ENCODE measurements at places on chromosomes 7 and 10.
A peak's percentile ranks its signal among the peaks of the same experiment; 100 is the strongest.

DNA sequence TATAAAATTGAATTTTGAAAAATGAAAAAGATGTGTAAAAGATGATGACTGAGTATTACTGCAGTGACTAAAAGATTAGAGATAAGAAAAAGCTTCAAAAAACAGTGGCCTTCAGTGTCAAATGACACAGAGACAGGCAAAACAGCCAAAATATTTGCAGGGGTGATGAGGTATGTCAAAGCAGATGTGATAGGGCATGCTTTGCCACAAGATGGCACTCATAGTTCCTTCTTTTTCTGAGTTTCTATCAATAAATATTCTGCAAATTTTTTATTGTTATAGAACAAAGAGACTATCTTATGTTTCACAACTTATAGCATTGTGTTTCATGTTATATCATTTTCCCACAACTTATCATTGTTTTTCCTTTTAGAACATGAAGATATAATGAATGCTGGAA is 344.1 kb upstream of the HPS1 start:
- DNase-seq: no peak

GRCh38 chr7:18555968-18556367 is 60.4 kb downstream of the HDAC9 start:
- DNase-seq: no peak

DNA sequence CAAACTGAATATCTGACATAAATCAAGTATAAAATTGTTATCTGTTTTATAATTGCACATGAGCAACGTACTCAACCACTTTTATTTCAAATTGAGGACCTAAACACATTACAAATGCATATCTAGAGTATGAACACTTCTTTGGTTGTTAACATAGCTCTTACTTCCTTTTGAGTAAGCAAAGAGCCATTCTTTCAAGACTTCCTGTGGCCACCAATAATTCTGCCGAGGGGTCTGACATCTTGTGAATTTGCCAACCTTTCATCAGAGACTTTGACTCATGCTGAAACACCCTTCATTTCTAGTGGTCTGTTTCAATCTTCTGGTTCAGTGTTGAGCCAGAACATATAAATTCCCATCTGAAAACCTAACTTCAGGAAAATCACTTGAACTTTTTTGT is 59.4 kb downstream of the CDK14 start:
- no peak for DNase-seq

- DNase-seq: no peak
These were observed 14.3 kb downstream of the TSPAN15 start for GRCh38 chr10:69465457-69466157.

DNA sequence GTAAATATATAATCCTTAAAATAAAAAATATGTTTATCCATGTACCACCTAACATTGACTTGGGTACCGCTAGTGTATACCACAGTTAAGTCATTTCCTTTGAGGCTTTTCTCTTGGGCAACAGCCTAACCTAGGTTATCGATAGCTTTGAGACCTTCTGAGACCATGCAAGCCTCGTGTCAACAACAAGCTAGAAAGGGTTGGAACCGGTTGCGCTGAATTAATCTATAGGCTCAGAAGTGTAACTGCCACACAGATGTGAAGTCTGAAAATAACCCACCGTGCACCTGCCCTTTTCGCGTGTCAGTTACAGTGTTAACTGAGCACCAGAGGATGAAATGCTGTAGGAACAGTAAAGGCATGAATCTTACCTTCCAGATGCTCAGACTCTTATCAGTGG is 59.8 kb downstream of the ARID5B start:
- DNase-seq: peak; percentile 64

- no peak for DNase-seq
These were observed 208.6 kb downstream of the PTPRN2 start for GRCh38 chr7:158378978-158379377.

- DNase-seq: no peak
These were observed 73.5 kb upstream of the CACNA2D1 start for GRCh38 chr7:82517050-82517449.

- DNase-seq: no peak
These were observed 55.0 kb downstream of the PIK3AP1 start for GRCh38 chr10:96665306-96665705.

DNA sequence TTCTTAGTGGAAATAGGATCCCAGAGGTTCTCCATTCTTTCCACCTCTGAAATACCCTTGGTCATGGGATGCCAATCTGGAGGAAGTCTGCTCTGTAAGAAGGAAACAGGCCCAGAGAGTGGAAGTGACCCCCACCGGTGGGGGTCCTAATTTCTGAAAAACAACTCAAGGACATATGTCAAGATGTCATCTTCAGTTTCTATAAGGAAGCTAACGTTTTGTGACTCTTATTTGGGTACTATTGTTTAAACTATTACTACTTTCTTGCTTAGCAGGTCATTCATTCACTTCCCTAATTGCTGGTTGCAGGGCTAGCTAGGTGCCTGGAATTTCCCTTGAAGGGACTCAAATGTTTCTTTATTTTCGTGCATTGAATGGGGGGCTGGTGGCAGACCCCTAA is 1.9 kb upstream of the ZNF775 start:
- DNase-seq: no peak

GRCh38 chr10:132653721-132654120 is 116.1 kb downstream of the INPP5A start:
- DNase-seq: no peak

GRCh38 chr7:141145630-141145982 is 71.7 kb downstream of the TMEM178B start:
- no peak for DNase-seq

DNA sequence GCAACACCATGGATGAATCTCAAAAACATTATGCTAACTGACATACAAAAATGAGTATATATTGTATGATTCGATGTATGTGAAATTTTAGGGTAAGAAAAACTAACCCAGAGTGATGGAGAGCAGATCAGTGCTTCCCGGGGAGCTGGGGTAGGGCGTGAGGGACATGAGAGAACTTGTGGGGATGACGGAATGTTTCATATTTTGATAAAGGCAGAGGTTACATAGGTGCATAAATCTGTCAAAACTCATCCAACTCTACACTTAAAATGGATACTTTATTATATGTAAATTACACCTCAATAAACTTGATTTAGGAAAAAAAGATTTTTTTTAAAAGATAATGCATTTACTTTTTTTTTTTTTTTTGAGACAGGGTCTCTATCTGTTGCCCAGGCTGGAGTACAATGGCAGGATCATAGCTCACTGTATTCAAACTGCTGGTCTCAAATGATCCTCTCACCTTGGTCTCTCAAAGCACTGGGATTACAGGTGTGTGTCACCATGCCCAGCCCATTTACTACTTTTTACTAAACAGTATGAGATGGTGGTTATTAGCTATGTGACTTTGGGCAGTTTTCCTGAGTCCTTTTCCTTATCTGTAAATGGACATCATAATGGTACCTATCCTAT is 13.7 kb downstream of the RHEB start:
- no peak for DNase-seq

DNA sequence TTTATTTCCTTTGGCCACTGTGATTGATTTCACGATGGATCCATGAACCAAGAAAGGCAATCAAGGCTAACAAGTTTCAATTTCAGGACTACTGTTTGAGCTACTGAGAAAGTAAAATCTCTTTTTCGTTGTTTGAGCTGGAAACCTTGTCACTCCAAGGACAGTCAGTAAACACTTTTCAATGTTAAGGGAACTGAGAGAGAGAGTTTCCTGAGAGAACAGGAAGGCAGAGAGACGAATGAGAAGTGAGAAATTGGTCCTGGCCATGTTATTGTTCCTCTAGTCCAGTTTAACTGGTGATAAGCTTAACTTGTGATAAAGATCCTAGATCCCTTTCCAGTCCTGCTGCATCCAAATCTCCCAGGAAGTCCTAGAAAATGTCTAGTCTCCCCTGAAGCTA is 909 bp upstream of the AKR1D1 start:
- no peak for DNase-seq

- DNase-seq: no peak
These were observed 316.4 kb upstream of the MBL2 start for GRCh38 chr10:53088961-53089360.

DNA sequence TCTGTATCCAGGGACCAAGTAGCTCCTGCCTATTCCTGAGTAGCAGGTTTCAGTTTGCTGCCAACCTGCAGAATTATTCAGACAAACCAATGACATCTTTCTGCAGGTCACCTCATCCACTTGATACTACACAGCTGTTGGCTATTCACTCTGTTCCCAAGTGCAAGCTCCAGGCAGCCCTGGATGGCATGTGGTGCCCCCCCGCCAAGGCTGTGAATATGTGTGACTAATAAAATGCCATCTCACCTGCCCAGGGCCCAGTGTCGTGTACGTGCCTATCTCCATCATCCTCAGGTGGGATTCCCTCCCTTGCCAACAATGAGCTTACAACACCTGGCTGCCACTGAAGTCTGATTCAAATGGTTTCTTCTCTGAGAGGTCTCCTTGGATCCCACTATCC is 125.8 kb downstream of the RAB11FIP2 start:
- no peak for DNase-seq

- DNase-seq: no peak
These were observed 576.1 kb upstream of the LRRTM3 start for GRCh38 chr10:66349726-66350125.

- DNase-seq: no peak
These were observed 4.2 kb downstream of the SLC29A4 start for GRCh38 chr7:5286933-5287332.

DNA sequence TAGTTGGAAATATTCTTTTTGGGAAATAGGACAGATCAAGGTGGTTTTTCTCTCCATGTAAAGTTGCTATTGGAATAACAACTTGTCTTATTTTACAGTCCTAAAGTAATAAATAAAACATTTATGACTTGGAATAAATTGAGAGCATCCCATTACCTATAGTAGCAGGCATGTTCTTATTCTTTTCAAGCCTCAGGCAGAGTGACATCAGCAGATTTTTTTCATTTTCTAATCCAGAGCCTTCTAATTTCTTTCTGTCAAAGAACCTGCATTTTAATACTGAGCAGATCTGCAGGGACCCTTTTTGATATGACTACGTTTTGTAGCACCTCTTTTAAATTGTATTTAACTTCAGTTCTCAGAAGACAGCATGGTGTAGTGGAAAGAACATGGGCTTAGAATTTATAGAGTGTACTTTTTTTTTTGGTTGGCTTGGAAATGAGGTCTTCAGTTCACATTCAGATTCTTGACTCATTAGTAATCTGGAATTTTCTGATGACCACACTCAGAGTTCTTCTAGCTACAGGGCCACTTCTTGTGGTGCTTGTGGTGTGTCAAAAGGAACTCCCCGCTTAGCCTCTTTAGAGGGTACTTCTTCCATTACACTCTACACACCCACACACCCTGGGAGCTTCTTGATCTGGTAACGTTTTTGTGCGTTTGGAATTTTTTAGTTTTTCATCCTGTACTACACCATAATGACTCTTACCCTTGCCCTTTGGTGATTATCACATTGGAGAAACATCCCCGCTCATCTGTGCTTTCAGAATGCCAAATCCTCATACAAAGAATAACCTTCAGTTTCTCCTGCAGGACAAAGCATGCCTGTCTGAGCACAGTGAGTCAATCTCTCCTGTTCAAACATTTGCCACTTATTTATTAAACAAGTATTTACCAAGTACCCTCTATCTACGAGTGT is 34.6 kb downstream of the AGK start:
- DNase-seq: no peak

DNA sequence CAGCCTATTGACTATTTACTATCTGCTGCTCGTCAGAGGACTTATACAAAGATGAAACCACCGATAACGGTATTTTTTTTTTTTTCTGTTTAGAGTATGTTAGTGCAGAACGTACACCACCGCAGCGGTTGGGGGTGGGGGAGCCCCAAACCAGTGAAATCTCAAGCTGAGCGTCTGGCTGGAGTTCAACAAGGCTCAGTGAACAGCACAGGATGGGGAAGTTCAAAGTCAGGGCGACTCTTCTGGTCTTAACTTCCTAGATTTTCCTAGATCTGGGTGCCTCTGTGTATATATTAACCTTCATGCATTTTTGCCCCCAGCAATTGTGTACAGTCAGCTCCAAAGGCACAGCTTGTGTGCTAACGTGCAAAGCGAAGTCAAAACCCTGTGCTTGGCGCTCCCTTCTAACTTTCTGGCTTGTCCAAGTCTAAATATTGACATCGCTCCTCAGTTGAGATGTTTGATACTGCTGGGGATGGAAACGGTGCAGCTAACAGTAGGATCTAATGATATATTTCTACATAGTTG is 1.1 kb downstream of the RHOBTB1 start:
- DNase-seq: no peak

DNA sequence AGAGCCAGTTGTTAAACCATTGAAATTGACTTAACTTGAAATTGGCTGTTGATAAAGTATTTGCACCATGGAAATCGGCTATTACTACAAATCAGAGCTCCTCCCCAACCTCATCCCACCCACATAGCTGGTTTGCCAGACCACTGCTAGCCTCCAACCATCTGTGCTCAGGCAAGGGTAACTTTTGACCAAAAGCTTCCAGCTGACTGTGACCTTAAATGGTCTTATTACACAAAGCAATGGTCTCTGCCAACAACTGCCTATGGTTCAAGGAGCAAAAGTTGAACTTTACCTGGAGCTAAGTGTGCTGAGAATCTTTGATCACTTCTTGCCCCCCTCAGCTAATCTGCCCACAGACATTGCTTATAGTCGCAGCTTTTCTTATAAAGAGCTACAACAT is 48.5 kb upstream of the ADRB1 start:
- no peak for DNase-seq

DNA sequence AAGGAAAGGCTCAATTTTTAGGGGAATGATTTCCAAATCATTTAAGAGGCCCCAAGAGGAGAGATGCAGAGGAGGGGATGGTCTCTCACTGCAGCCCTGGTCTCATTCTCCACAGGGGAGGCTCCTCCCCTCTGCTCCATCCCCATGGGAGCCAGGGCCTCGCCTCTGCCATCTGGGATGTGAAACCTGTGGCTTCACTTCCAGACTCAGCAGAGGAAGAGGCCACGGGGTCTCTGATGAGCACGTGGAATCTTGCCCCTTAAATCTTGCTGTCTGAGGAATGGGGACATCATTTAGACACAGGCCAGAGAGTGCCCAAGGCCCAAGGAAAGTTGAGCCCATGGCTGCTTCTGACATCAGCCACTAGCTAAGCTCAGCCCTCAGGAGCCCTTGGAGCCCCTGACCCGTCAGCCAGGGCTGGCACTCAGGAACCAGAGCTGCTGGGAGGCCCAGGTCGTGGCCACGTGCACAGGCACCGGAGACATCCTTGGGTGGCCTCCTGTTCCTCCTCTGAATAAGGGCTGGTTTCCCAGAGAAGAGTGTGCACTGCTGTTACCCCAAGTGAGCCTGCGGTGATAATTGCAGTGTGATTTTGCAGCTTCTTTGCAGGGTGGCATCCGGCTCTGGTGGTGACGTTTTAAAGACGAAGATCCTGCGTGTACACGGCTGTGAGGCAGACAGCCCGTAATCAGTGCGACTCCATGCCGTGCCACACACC is 50.5 kb downstream of the VIPR2 start:
- DNase-seq: no peak

- no peak for DNase-seq
These were observed 636.0 kb downstream of the LRMDA start for GRCh38 chr10:76067447-76067846.

DNA sequence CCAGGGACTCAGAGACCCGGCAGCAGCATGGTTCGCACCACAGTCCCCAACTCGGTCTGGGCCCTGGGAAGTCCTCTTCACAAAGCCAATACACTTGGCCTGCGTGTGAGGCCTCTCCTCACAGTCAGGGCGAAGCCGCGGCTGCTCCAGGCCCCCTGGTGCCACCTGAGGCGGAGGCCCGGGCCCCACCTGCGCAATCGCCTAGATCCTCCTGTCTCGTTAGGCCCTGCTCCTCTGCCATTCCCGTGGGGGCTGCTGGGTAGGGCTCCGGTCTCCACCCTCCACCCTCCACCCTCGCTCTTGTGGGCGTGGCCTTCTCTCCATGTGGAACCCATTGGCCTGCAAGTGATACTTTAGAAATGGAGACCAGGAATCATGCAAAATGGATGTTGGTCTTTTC is 553.3 kb downstream of the INHBA start:
- DNase-seq: no peak

Measured in activated CD8-positive, alpha-beta memory T cell treated with anti-CD3 and anti-CD28 coated beads for 24 hours (primary cell).